Hindlimb muscle (tissue), 1 donor: ENCODE measurements at places on chromosomes 4 and X.
A peak's percentile ranks its signal among the peaks of the same experiment; 100 is the strongest.

DNA sequence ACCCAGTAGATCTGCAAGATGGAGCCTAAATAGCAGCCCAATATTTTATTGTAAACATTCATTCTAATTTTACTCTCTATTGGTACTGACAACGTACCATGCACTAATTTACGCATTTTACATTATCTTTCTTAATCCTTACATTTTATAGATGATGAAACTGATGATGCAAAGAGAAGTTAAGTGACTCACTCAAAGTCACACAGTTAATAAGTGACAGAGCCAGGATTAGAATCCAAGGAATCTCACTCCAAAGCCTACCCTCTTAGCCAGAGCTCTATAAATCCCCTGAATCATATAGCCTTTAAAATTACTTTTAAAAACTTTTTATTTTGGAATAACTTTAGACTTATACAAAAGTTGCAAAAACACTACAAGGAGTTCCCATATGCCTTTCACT, 37.6 kb downstream of the PHKA1 start:
- no peak for DNase-seq

GRCh38 chrX:545452-545885, 85.1 kb upstream of the SHOX start:
- DNase-seq = peak; percentile 13

DNA sequence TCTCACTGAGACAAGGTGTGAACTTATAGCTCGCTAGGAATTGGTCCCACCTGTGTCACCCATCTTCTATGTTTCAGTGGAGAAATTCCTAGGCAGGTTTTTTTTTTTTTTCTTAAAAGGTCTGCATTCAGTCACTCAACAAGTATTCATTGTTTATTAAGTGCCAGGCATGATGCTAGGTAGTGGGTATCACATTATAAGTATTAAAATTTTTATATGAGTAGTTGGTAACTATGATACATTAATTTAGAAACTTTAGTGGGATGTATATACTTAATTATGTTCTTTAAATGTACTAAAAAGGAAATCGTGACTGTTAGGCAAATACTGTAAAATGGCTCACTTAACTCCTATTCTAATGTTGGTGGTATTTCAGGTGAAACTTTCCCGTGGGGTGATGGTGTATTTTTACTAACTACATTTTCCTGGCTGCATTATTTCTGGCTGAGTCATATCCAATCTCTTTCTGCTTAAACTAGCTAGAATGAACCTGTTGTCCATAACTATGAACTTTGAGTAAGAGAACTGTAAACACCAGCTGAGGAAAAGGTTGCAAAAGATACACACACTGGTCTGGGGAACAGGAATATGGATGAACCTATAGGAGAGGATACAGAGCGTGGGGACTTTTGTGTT, 49.3 kb upstream of the MED14 start:
- DNase-seq = no peak

- peak; percentile 12 for DNase-seq
Measured at GRCh38 chr4:152535360-152535902, 461 bp downstream of the FBXW7 start.

- no peak for DNase-seq
Measured at GRCh38 chr4:121455285-121455684, 74.5 kb upstream of the QRFPR start.

DNA sequence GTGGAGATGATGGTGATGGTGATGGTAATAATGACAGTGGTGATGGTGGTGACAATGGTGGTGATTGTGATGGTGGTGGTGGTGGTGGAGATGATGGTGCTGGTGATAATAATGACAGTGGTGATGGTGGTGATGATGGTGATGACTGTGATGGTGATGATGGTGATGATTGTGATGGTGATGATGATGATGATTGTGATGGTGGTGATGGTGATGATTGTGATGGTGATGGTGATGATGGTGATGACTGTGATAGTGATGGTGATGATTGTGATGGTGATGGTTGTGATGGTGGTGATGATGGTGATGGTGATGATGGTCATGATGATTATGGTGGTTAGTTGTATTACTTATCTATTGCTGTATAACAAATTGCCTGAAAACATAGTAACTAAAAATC, 108.9 kb upstream of the NKX1-1 start:
- no peak for DNase-seq

GRCh38 chr4:173909294-173909693, 374.2 kb downstream of the FBXO8 start:
- no peak for DNase-seq

DNA sequence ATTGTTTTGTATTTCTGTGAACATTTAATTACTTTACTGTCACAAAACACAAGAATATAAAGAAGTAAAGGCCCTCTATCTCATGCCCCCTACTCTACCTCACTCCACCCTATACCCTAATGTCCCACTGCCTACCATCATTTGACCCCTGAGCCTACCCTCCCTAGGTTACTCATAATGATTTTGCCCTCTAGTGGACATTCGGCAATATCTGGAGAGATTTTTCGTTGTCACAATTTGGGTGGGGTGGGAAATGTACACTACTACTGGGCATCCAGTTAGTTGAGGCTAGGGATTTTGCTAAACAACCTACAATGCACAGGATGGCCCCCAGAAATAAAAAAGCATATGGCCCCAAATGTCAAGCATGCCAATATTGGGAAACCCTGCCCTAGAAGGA, 10.2 kb downstream of the TEX13A start:
- no peak for DNase-seq

- DNase-seq = no peak
Measured at GRCh38 chrX:19403696-19404095, 60.0 kb downstream of the PDHA1 start.

GRCh38 chrX:68894142-68894512, 65.3 kb downstream of the EFNB1 start:
- no peak for DNase-seq

DNA sequence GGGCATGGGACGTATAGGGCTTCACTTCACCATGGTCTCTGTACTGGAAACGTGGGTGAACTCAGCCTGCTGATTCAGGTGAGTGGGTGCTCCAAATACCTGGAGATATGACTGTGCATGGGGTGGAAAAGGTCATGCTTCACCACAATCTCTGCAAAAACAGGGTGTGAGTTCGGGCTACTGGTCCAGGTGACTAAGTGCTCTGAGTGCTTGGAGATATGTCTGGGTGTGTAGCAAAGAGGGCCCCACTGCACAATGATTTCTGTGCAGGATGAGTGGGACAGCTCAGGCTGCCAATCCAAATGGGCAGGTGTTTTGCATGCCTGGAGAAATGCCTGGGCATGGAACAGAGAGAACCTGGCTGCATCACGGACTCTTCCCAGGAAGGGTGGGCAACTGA, 11.2 kb upstream of the CPXCR1 start:
- DNase-seq = no peak

DNA sequence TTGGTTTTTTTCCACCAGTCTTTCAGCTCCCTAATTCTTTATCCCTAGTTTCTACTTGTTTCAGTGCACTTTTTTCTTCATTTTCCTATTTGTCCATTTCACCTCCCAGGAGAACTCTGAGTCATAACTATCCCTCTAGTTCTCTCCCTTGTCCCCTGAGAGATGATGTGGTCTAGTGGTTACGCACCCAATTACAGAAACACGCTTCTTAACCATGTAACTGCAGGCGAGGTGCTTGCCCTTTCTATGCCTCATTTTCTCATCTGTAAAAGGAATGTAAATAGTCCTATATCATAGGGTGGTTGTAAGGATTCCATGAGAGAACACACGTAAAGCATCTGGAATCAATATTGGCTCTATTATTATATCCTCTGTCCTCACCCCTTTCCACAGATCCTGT, 8.8 kb upstream of the GRPR start:
- DNase-seq = no peak

DNA sequence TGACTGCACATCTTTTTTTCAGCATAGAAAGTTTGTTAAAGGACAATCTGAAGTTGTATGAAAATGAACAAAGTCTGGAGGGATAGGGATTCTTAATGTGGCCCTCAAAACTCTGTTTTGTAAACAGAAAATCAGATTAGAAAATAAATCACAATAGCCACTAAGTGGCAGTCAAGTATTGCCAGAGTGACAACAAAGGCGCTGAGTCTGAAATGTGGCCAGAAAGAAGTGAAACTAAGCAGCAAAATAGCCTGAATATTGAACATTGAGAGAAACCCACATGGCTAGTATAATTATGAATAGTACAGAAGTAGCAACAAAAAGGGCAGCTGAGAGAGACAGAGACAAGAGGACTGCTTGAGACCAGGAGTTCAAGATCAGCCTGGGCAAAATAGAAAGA, 81.1 kb upstream of the CT45A1 start:
- peak; percentile 11 for DNase-seq

DNA sequence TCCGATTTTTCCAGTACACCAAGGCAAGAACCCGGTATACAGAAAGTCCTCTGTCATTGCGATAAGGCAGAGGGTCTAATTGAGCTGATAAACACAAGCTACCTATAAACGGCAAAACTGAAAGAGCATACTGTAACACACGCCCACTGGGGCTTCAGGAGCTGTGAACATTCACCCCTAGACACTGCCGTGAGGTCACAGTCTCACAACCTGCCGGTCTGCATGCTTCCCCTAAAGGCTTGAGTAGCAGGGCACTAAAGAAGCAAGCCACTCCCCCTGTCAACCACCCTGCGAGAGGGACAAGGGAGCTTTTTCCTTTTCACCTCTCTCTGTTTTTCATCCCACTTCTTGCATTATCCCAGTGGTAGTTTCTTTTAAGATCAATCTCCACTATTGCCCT, 22.4 kb upstream of the F9 start:
- no peak for DNase-seq

GRCh38 chr4:47598320-47598719, 113.2 kb downstream of the ATP10D start:
- no peak for DNase-seq

DNA sequence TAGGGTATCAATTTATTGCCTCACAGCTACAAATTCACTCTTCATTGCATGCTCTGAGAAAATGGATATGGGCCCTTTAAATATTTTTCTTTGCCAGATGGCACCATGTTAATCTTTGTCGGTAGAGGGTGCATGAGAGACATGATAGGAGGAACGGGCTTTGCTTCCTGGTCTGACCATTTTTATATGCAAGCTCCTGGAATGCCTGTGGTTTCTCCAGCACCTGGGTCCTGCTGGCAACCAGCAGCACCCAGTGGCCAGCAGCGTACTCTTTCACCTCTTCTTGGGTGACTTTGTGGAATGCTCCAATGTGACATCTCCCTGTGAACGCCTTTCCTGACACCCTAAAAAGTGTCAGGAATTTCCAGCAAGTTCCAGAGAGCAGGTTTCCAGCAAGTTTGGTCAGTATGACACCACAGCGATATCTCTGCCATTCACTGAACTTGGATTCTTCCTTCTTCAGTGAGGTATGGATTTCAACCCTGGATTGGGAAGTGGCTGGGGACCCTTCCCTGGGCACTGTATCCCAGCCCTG, 140.3 kb upstream of the PGRMC2 start:
- DNase-seq = no peak

DNA sequence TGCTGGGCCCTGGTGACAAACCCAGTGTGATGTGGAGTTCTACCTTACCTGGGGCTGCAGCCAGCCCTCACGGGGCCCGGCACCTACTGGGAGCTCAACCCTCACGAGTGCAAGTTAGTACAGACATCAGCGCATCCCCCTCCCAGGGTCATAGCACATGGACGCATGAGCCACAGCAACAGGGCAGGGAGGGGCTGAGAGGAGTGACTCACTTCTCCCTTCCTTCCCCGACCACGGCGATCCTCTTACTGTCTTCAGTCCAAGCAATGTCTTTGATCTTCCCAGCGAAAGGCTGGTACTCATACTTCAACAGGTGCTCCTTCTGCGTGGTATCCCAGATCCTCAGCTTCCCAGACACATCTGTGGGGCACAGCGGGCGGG, 17.8 kb downstream of the WDR1 start:
- DNase-seq = no peak

DNA sequence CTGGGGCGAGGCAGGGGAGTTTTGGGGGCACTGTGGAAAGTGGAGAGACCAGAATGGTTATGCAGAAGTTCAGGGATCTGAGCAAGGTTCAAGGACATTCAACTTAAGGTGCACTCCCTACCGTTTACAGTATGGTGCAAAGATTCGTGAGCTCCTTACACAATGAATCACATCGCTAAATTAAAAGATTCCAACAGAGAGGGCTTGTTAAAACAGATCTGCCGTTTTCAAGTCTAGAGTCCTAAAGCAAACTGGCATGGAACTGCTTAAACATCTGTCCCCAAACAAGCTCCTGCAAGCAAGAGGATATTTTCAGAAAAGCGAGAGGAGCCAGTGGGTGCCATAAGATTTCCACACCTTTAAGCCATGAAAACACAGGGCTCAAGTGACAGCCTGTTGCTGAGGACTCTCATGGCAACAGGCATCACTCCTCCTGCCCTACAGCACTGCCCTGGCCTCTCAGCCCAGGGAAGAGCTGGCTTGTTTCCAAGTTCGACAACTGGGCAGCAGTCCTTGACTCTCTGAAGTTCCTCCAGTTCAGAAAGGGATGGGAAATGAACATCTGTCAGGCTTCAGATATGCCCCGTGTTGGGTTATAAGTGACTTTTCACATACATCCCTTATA, 10.0 kb downstream of the FAM184B start:
- no peak for DNase-seq

DNA sequence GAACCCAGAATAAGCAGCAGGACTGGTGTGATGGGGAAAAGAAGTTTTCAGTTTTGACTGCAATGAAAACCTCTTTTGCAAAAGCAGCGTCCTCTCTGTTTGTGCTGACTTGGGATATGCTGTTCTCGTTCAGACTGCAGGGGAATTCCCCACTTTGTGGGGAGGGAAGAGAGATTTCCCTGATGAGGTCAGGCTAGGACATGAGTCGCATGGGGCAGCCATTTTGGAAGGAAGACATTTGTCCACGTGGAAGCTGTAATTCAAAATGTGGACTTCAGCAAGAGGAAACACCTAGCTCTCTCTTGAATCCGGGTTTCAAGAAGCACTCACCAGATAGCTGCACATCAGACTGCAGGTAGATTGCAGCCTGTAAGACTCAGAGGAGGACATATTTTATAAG, 39.3 kb downstream of the ING2 start:
- no peak for DNase-seq

GRCh38 chr4:80913381-80913780, 117.1 kb upstream of the BMP3 start:
- no peak for DNase-seq

GRCh38 chr4:47642191-47642830, 157.2 kb downstream of the ATP10D start:
- no peak for DNase-seq

GRCh38 chr4:90979556-90979955, 852.4 kb downstream of the CCSER1 start:
- no peak for DNase-seq

GRCh38 chr4:2363951-2364653, 54.3 kb downstream of the ZFYVE28 start:
- no peak for DNase-seq
